ENCODE measurements at places on chromosomes 2 and 18. TPM values are rescaled to one million over a fixed set of nuclear protein-coding genes. Genes with fewer than 3 reads are reported as not detected.

The GKN2 gene
- total RNA-seq, result 0.36 TPM

The NEURL3 gene
- total RNA-seq, result not detected

The UGT1A3 gene
- not detected for total RNA-seq

The SERPINB13 gene
- not detected for total RNA-seq

All from endothelial cell (in vitro differentiated cells).